Astrocyte (in vitro differentiated cells and primary cell): ENCODE measurements at places on chromosomes 2 and 18. TPM values are rescaled to one million over a fixed set of nuclear protein-coding genes. Genes with fewer than 3 reads are reported as not detected.

- DNase-seq, result no peak
These were observed 279.5 kb downstream of the AGAP1 start for GRCh38 chr2:235773188-235773928.

- DNase-seq, result peak; percentile 84
These were observed 268.2 kb upstream of the PXDN start for GRCh38 chr2:2012505-2012904.

GRCh38 chr2:203730883-203731282 is 24.4 kb downstream of the CD28 start:
- DNase-seq, result no peak

GRCh38 chr2:25920786-25921415 is 42.6 kb upstream of the ASXL2 start:
- no peak for DNase-seq

- DNase-seq, result peak; percentile 34
These were observed 69.8 kb downstream of the REV1 start for GRCh38 chr2:99420031-99420430.

DNA sequence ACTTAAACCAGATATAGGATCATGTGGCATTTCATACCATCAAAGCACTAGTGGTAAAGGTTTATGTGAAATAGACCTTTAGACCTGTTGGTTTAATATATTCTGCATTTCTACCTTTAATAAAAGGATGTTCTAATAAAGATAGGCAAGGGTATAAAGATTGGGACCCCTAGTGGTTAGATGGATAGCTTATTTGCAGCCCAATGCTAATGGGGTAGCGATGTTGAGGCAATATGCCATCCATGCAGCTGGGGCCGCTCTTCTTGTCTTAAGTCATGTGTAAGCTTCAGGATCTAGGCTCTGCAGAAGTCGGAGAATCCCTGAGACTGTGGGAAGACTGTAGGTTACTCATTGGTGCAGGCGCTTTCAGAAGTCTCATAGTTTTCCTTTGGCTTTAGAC is 114.9 kb downstream of the ICOS start:
- no peak for DNase-seq

- no peak for DNase-seq
These were observed 91.7 kb upstream of the MBOAT2 start for GRCh38 chr2:9095226-9095625.

GRCh38 chr2:226256709-226257376 is 542.8 kb downstream of the IRS1 start:
- DNase-seq, result peak; percentile 39

- no peak for DNase-seq
These were observed 135.9 kb upstream of the SERPINE2 start for GRCh38 chr2:224174990-224175389.

DNA sequence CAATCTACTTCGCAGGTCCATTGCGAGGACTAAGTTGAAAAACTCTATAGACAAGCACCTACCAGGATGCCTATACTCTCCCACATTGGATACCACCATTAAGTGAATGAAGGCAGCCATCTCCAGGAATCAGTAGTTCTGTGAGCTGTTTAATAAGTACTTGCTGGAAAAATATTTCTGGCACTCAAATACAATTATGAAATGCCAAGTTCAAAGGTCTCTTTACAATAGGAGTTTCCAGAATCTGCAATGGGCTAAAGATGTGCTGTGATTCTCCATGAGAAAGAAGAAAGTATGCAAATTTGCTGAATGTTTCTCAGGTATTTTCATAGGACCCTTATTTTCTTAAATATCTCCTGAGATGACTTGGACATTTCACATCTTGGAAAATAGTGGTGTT is 103.0 kb downstream of the AP1S3 start:
- DNase-seq, result no peak

GRCh38 chr18:2948038-2948437 is 64.9 kb downstream of the LPIN2 start:
- peak; percentile 33 for DNase-seq

DNA sequence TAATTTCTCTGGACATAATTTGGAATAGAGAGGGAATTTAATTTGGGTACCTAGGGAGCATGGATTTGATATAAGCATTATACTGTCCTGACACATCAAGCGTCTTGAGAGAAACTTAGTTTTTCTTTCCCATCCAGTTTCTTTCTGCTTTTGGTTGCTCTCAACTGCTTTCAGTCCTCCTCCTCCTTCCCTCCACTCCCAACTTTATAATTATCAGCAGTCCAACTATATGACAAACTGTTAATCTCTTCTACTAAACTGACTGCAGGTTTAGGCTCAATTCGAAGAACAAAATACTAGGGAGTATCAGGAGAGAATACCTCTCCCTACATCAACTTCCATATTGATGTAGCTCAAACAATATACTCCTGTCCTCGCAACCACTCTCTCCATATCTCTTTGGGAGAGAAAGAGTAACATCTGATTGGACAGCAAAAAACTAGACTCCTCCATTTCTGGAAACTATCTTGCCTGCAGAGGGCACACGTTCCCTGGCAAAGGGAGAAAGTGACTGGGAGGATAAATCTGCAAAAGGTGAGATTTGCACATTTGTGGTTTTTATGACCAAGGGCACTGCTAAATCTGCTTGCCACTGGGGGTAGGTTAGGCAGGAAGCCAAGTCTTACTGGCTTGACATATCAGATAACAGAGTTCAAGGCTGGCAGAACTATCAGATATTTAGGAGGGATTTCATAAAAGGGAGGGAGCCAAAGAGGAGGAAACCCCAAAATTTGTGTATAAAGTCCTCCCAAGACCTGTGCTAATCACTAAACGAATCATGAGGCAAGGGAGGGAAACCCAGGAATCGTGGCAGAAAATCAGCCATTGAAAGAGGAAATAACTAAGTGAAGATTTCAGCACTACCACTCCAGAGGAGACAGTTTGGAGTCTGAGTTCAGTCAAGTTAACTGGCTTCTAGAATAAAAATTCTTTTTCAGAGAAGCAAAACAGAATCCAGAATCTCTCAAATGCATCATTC is 40.0 kb downstream of the ICA1L start:
- DNase-seq, result peak; percentile 48

DNA sequence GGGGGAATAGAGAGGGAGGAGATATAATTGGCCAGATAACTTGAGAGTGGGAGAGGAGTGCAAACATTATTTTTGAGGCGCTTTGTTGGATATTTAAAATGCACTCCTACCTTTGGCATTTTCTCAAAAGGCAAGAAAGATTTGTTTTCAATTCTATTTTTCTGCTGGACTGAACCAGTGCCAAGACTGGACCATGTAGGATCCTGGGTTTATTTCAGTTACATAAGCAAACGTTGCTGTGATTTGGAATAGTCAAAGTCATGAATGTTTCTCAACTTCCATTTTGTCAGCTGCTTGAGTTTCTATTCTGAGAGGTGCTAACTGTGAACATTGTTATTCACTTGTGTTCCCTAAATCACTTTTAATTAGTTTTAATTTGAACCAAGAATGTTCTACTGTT is 8.9 kb upstream of the CHRNA1 start:
- DNase-seq, result no peak

GRCh38 chr2:238786379-238786778 is 61.5 kb upstream of the TWIST2 start:
- DNase-seq, result no peak

DNA sequence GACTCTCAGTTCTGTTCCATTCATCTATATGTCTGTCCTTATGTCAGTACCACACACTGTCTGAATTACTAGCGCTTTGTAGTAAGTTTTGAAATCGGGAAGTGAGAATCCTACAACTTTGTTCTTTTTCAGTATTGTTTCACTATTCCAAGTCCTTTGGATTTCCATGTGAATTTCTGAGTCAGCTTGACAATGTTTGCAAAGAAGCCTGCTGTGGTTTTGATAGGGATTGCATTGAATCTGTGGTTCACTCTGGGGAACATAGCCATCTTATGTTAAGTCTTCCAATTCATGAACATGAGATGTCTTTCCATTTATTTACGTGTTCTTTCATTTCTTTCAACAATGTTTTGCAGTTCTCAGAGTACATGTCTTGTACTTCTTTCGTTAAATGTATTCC is 15.0 kb downstream of the SLC3A1 start:
- peak; percentile 84 for DNase-seq

DNA sequence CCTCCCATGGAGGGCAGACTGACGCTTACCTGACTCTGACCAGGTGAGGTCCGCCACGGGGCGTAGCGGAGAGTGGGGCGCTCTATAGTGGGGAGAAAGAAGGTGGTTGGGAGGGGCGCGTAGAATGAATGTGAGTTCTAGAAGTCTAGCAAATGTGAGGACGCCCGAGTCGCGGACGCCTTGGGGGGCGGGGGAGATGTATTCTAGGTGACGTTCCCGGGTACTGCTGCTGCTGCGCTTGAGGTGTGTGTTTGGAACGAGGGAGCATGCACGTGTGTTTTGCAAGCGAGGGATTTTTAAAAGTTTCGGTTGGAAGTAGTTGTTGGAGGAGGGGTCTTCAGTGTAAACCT is 758 bp downstream of the RIF1 start:
- DNase-seq, result no peak

The CNDP1 gene
- total RNA-seq, result 0.31 TPM in 1 of 2 replicates, not detected in the other

The GPR45 gene
- total RNA-seq, result 0.22 TPM in 1 of 2 replicates, not detected in the other

The ANKRD39 gene
- 11.9 and 13.7 TPM in 2 replicates for total RNA-seq

The SIX3 gene
- total RNA-seq, result 0.48 and 1.7 TPM in 2 replicates

The SYT4 gene
- not detected in 2 replicates for total RNA-seq

The NEU2 gene
- total RNA-seq, result not detected in 2 replicates

The CRYGC gene
- total RNA-seq, result not detected in 2 replicates

The EPB41L3 gene
- 92.3 and 97.0 TPM in 2 replicates for total RNA-seq

The FAM136A gene
- 32.0 and 32.8 TPM in 2 replicates for total RNA-seq

The PLB1 gene
- 0.98 and 1.9 TPM in 2 replicates for total RNA-seq

The CLK1 gene
- 46.2 and 48.9 TPM in 2 replicates for total RNA-seq
